Stimulated activated CD4-positive, alpha-beta T cell treated with anti-CD3 and anti-CD28 coated beads, Interleukin-1b, Interleukin-23, amount 100 ng/mL, for 24 hours (primary cell): ENCODE measurements at places on chromosomes 6 and 20.
A peak's percentile ranks its signal among the peaks of the same experiment; 100 is the strongest.

DNA sequence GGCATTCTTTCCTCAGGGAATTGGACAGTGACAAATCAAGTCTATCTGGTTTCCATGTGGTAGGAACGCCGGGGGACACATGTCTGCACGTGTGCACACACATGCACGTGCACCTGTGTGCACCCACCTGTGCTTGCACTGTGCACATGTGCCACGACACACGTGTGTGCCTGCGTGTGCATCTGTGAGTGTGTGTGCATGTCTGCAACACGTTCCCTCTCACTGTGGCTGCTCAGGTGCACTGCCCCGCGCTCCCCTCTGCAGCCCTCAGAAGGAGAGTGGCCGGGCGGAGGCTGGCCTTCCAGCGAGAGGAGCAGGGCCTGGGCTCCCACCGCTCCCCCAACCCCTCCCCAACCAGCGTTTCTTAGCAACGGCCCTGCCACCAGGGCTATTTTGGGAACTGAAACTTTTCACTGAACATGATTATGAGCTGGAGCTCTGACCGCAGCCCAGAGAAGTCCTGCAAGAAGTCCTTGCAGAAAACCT lies 147.8 kb downstream of the PHACTR3 start:
- no peak for DNase-seq

- DNase-seq: peak; percentile 37
These were observed 275.8 kb upstream of the PRDM1 start for GRCh38 chr6:105810105-105810921.

GRCh38 chr6:21845018-21845417 lies 251.5 kb downstream of the SOX4 start:
- no peak for DNase-seq

DNA sequence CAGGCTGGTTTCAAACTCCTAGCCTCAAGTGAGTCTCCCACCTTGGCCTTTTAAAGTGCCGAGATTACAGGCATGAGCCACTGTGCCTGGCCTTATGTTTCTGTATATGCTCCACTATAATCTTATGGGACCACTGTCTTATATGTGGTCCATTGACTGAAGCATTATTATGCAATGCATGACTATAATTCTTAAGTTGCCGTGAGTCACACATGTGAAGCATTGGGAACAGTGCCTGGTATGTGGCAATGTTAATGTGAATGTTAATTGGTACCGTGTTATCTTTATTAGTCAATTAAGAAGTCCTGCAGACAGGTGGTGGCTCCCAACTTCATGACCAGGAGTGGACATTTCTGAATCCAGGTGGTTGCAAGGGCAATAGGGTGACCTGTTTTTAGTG lies 14.7 kb upstream of the ASXL1 start:
- no peak for DNase-seq

GRCh38 chr6:8633762-8634161 lies 198.4 kb upstream of the SLC35B3 start:
- no peak for DNase-seq

GRCh38 chr20:46230801-46231282 lies 77.5 kb downstream of the CDH22 start:
- no peak for DNase-seq

DNA sequence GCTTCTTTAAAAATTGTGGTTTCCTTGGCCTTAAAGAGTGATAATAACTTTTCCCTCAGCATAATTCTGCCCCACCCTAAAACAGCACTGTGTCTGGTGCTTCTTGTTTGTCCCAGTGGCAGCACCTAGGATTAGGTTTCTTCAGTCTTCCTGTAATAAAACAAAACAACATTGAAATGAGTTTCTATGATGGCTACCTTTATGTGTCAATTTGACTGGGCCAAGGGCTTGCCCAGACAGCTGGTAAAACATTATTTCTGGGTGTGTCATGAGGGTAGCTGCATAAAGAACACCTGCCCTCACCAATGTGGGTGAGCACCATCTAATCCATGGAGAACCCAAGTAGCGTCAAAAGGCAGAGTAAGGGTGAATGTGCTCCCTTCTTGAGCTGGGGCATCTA lies 117.8 kb downstream of the QRSL1 start:
- no peak for DNase-seq

DNA sequence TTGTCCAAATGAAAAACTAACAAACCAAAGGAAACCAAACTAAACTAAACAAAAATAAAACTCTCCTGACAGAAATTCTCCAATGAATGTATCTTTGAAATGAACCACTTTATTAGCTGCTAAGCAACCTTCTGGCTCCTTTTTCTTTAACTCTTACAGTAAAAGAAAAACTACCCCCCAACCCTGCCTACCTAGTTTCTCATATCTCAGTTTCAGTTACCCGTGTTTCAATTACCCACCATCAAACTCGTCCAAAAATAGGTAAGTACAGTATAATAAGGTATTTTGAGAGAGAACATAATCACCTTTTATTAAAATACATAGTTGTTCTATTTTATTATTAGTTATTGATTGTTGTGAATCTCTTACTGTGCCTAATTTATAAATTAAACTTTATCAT lies 177.4 kb upstream of the THEMIS start:
- DNase-seq: no peak

DNA sequence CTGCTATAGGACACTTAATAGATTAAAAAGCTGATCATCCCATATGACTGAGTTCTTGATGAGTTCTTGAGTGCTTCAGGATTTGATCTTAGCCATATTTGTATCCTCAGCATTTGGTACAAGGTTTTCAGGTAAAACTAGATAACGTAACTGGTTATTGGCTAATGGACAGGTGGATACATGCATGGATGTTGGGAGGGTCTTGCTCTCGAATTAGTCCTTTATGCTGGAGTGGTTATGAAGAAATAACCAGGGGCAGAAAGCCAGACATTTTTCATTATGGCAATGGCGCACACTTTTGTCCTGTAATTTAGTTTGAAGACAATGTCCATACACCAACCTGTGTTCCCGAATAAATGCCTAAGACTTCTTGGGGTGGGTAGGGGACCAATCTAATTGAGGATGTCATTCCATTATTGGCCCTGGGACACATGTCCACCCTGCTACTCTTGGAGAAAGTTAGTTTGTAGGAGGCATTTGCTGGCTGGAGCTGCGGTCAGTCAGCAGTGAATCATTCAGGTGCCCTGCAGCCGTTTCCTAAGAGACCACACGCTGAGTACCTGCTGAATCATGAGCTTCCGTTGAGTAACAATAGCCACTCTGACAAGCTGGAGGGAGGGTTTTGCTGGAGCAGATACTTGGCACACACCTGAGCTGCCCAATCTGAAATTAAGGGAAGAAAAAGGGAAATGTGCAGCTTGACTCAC lies 194.4 kb downstream of the FOXA2 start:
- DNase-seq: no peak

- no peak for DNase-seq
These were observed 64.3 kb downstream of the EDN1 start for GRCh38 chr6:12354499-12354898.

GRCh38 chr20:8807480-8808201 lies 261.2 kb upstream of the PLCB4 start:
- no peak for DNase-seq

- no peak for DNase-seq
These were observed 658.8 kb upstream of the DEFB115 start for GRCh38 chr20:30598460-30599230.

- no peak for DNase-seq
These were observed 180.7 kb downstream of the CLVS2 start for GRCh38 chr6:123176706-123177105.

DNA sequence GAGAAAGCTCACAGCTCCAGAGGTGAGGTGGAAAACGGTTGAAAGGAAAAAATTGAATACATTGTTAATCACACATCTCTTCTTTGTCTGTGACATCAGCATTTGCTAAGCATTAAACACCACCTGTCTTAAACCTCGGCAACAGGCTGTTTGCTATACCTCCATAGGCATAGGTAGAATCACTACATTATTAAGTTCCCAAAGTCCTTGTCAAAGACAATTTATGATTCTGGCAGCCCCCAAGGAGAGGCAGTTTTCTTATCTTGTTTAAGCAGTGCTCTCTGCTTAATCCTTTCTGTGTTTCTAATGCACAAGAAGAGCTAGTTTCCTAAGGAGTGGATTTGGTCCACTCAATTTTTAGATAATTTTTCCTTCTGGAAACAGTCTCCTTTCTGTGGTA lies 249.7 kb downstream of the NKAIN2 start:
- DNase-seq: no peak

GRCh38 chr6:47250302-47250701 lies 59.4 kb downstream of the TNFRSF21 start:
- no peak for DNase-seq

GRCh38 chr20:53408691-53409446 lies 184.8 kb downstream of the ZNF217 start:
- DNase-seq: no peak

DNA sequence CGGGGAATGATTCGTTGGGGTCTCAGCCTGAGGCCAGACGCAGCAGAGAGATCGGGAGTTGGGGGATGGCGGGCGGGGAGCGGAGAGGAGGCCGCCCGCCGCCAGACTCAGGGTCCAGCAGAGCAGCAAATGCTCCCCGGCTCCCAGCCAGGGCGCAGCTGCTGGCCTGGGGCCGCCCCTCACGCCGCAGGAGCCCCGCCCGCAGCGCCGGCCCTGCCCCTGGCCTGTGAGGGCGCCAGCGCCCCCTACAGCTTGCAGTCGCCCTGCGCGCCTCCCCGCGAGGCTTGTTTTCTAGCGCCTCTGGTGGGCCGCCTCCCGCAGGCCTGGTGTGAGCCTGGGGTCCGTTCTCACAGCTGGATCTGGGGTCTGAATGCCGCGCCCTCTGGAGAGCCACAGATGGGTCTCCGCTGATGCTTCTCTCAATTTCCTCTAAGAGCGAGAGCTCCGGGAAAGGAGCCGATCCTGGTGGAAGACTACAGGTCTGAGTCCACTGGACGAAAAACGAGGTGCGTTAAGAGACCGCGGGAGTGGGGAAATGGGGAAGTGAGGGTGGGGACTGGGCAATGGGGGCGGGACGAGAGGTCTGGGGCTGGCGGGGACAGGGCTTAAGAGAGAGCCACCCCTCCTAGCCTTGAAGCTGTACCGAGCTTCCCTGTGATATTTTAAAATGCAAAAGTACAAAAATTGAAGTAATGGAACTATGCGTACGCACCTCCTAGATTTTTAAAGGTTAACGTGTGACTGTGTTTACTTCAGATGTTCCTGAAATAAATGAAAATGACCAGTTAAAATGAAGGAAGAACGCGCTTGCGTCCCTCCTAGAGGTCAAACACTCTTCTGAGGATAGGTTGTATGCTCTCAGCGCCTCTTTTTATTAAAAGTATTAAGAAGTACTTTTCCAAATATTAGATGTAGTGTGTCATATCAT lies 30.1 kb downstream of the TRIM38 start:
- peak; percentile 91 for DNase-seq

DNA sequence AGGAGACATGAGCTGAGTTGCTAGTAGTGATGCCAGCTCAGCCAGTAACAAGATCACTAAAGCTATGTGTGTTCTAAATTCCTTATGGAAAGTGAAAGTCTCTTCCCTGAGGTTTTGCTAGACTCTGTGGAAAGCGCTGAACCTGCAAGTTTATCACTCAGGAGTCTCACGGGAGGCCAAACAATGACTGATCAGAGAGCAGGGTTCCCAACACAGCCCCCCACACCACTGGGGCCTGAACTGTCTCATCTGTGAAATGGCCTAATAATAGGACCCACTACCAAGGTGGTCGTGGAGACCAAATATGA lies 19.9 kb downstream of the ACSS1 start:
- no peak for DNase-seq

DNA sequence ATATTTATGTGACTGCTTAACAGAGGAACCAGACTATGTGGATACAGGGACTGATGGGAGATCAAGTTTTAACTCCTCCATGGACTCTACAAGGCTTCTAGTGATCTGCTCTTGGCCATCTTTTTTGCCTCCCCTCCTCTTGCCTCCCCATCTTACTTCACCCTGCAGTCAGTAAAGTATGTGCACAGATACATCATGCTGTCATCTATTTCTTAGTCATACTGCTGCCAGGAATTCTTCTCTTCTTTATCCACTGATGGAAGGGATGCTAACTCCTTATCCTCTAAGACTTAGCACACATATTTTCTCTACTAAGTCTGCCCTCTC lies 27.6 kb upstream of the FAM83C start:
- no peak for DNase-seq

DNA sequence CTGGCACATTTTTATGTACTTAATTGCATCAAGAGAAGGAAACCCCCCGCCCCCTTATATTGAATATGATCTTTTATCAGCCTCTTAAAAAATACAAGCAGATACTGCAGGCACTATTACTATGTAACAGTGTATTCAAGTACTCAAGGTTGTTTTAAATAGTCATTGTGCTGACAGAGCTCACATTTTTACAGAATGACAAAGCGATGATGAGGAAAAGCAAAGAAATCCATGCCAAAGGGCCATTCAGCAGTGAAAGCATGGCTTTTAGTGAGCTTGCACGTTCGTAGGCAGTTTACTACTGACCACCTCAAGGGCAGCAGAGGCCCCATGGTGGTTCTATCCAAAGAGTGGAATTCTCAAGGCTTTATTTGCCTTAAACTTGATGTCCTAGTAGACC lies 146.8 kb downstream of the RPS12 start:
- DNase-seq: no peak

GRCh38 chr6:19879663-19880062 lies 42.5 kb downstream of the ID4 start:
- DNase-seq: no peak

DNA sequence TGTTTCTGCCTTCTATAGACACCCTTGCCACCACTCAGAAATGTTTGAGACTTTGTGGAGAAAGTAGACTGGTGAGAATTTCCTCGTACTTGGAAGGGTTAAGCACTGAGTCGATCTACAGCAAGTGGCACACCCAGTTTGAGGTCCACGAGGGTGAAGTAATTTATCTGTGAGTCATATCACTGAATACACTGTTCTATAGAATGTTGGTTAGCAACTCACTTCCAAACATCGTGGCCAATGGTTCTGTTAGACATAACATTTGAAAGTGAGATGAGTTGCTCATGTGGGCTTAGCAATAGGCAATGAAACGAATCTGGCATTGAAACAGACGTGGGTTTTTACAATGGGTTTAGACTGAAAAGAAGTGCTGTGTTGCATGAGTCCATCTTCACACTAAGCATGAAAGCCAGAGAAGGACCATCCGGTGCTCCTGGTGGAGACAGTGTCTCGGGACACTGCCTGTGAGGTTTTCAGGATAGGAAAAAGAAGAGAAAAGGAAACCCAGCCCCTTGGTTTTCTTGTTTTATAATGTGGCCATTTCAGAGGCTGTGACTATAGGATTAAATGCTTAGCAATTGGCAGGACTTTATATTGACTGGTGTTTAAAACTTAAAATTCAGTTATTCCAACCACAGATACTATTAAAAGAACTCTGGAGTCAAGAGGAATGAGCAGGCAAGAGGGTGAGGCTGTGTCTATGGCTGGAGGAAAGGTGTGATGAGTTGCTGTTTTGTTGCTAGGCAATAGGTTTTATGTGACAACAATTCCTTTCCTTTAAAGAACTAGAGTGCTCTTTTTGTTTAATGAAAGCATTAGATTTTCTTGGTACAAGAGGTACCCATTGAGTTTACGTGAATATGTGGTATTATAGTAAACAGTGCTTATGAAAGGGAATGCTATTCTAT lies 31.0 kb upstream of the EZR start:
- peak; percentile 24 for DNase-seq
